ENCODE measurements at places on chromosomes 1 and 21.

- DNase-seq: no peak
Measured at GRCh38 chr1:238329671-238330070, 438.9 kb upstream of the ZP4 start.

DNA sequence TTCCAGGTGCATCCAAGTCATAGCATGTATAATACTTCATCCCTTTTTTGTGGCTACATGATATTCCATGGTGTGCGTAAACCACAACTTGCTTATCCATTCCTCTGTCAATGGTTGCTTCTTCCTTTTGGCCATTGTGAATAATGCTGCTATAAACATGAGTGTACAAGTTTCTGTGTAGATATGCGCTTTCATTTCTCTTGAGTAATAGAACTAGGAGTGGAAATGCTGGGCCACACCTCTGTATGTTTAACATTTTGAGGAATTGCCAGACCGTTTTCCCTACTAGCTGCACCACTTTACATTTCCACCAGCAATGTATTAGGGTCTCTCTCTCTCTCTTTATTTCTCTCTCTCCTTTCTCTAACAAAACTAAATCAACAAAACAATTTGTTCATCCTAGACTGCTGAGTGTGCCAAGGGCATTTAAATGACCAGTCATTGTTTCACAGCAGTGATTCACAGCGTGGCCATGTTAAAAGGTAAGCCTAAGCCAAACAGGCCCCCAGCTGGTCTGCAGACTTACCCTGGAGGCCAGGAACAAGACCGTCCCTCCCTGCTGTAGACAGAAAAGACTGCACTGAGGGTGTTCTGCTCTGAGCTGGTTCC is 53.2 kb upstream of the LYST start:
- no peak for DNase-seq

GRCh38 chr1:201222125-201222524 is 31.5 kb downstream of the IGFN1 start:
- no peak for DNase-seq

GRCh38 chr1:57112148-57112547 is 146.3 kb upstream of the C8B start:
- no peak for DNase-seq

GRCh38 chr1:43577655-43578542 is 47.2 kb downstream of the PTPRF start:
- DNase-seq: no peak

DNA sequence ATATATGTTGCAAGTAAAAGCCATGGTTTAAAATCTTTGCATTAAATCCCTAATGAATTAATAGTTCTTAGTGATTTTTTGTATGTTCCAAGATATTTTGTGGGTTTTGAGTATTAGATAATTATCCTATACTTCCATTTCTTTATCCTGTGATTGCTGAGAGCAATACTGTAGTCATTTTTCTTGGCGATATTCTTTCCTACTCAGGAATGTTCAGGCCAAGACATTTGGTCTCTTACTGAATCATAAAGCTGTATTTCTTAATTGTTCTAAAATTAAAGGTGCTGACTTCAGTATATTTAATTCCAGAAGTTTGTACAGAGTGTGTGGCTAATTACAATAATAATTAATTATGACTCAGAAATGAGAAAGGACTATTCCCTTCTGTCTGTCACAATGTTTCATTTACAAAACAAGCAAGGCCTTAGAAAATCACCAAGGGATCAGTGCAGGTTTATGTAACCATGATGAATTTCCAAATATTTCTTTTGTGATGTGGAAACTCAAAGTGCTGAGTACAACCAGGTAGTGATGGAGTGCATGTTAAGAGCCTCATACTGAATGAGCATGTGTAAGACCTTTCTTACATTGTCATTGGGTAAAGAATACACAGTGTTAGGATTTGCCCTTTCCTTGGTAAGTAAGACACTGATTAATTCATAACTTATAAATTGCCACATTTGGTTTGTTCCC is 161.2 kb downstream of the HMCN1 start:
- DNase-seq: no peak

Measured in stimulated activated CD8-positive, alpha-beta memory T cell treated with anti-CD3 and anti-CD28 coated beads, Interleukin-12 subunit alpha, Interleukin-12 subunit beta, amount 100 ng/mL, for 4 hours (primary cell).